ENCODE measurements at places on chromosomes 5 and 9. TPM values are rescaled to one million over a fixed set of nuclear protein-coding genes. Genes with fewer than 3 reads are reported as not detected.

CD14 gene
- total RNA-seq, result not detected

NME5 gene
- total RNA-seq, result 6.7 TPM

TXNDC8 gene
- total RNA-seq, result not detected

DNA sequence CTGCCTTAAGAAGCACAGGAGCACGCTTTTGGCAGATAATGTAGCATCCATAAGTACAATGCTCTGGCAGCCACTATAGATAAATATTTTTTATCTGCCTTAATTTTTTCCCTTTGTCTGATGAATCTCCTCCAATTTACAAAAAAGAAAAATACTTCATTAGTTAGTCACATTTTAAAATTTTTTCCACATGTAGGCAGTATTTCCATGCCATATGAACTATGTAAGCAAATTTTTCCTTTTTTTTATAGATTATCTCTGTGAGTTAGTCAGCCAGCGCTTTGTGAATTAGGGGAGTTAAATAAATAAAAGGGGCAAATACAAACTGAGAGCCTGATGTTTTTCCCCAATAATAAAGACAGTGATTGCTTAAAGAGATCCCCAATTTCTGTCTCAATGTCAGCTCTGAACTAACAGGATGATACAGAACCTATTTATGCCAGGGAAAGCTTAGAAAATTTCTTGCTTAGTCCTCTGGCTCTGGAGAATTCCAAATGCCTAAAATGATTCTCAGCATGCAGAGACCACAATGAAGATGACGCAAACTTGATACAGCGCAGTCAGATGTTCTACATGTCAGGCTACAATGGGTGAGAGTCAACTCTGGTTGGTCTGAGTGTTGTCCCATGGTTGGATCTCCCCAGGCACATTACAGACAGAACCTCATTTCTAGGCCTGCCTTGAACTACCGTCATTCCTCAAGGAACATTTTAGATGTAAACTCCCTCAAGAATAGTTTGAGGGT lies 390.4 kb upstream of the CDH6 start:
- no peak for DNase-seq

DNA sequence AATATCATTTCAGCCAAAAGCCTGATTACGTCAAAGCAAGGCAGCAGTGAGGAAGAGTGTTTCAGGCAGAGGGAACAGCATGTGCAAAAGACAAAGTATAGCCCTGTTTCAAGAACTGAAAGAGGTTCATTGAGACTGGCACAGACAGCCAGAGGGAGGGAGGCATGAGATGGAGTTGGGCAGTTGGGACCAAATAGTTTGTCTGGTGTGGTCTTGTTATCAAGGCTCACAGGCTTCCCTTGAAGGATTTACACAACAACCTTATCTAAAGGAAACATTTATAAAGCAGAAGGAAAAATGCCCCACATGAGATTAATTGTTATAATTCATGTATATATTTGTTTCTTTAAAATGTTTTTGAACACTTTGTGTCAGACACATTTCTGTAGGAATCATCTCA lies 253.3 kb downstream of the DMAC1 start:
- no peak for DNase-seq

HTR1A gene
- total RNA-seq, result not detected

Data from neural progenitor cell (in vitro differentiated cells).